ENCODE measurements at places on chromosomes 2 and 18.

- no peak for DNase-seq
These were observed 39.9 kb upstream of the SMAD7 start for GRCh38 chr18:48990481-48991318.

- DNase-seq, result no peak
These were observed 408.4 kb downstream of the HRH4 start for GRCh38 chr18:24868760-24869237.

- no peak for DNase-seq
These were observed 133.2 kb downstream of the ZNF532 start for GRCh38 chr18:58997811-58998337.

- DNase-seq, result no peak
These were observed 1.2 kb downstream of the ANTXR1 start for GRCh38 chr2:69013840-69014821.

- DNase-seq, result no peak
These were observed 5.0 kb upstream of the ESPNL start for GRCh38 chr2:238095143-238095542.

DNA sequence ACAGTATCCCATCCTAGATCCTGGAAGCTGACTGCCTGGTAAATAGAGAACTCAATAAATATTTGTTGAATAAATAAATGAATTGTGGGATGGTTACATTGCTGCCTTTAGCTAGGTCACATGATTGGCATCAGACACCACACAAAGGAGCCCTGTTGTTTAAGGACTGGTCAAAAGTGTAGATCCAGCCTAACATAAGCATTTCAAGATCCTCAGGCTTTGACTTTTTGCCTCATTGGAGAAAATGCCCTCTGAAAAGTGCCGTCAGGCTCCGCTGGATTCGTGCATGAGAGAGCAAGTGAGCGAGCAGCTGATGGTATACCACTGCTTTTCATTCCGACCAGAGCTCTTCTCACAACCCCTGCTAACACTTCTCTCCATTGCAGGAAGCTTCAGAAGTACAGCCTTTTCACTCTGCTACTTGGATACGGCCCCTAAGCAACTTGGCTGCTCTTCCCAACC, 1.3 kb upstream of the ZNF24 start:
- no peak for DNase-seq

- no peak for DNase-seq
These were observed 562.8 kb downstream of the TNS1 start for GRCh38 chr2:217440000-217440399.

GRCh38 chr2:72543497-72544216, 282.2 kb downstream of the EXOC6B start:
- DNase-seq, result peak; percentile 97

GRCh38 chr2:157473581-157473980, 29.7 kb upstream of the CYTIP start:
- no peak for DNase-seq

DNA sequence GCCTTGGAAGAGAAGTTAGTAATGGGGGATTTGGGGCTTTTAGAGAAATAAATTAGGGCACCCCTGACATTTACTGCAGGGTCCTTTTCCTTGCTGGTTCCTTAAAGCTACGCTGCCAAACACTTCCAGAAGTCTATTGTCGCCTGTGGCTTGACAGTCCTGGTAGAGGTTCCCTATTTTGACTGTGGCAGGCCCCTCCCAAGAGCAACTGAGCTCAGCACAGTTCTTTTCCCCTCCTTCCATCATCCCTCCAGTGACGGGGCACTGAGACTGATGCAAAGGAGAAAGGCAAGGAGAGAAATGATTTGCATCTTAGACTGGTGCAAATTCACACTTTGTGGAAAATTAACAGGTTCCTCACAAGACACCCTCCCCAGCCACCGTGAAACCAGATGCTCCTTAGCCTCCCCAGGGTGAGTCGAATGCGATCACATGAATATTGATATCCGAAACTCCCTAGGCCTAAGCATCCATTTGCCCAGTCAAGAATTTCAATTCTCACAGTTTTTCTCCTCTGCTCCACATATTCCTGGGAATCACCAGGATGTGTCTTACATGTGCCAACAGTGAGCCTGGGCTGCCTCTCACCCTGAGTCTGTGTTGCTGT, 45.4 kb downstream of the RABL2A start:
- DNase-seq, result no peak

DNA sequence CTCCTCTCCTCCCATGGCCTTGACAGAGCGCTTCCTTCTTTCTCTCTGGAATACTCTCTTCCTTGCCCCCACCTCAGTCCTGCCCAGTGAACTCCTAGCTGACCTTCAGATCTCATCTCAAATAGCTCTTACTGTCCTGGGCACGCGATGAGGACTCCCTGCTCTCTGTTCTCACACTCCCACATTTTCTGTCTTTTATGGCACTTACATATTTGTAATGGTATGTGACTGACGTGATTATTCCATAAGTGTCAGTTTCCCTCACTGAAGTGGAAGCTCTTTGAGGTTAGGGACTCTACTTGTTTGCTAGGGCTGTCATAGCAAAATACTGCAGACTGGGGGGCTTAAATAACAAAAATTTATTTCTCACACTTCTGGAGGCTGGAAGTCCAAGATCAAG, 1.7 kb upstream of the DYSF start:
- DNase-seq, result no peak

DNA sequence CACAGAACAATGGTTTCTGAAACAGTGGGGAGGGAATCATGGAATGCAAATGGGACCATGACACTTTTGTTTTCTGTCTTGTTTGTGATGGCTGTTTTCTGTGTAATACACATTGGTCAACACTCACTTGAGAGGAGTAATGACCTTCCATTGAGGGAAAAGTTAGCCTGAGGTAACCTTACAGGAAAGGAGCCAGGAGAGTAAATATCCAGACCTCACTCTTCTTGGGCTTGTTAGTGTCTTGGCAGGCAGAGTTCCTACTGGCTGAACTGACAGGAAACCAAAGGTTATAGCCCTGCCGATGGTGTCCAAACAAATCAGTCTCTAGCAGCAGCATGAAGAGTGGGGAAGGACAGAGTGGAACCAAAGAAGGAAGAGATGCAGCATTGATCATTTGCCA, 17.2 kb upstream of the RPRM start:
- DNase-seq, result no peak

DNA sequence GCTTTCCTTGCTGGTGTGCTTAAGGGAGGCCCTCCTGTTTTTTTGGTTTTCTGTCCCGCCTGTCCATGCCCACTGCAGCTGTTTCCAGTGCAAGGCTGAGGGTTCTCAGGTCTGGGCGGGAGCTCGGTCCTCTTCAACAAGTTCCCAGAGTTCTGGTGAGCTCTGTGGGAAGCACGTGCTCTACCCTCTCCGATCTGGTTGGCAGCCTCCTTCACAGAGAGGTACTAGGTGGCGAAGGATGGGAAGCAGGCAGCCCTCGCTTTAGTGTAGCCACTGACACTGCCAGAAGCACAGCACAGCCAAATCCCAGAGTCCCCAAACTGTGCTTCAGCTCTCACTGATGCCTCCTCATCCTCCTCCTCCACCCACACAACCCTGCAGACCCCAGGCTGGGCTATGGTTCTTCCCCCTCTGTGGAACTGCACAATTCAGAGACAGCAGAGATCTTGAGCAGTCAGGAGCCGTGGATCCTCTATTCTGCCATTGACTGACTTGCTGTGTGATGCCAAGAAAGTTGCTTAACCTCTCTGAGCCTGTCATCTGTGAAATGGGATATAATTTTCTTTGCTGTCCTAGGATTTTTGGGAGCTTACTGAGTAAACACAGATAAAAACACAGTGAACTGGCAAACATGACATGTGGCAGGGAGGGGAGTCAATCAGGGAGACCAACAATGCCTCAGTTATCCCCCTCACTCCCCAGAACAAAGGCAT, 157.3 kb downstream of the MSH2 start:
- no peak for DNase-seq

DNA sequence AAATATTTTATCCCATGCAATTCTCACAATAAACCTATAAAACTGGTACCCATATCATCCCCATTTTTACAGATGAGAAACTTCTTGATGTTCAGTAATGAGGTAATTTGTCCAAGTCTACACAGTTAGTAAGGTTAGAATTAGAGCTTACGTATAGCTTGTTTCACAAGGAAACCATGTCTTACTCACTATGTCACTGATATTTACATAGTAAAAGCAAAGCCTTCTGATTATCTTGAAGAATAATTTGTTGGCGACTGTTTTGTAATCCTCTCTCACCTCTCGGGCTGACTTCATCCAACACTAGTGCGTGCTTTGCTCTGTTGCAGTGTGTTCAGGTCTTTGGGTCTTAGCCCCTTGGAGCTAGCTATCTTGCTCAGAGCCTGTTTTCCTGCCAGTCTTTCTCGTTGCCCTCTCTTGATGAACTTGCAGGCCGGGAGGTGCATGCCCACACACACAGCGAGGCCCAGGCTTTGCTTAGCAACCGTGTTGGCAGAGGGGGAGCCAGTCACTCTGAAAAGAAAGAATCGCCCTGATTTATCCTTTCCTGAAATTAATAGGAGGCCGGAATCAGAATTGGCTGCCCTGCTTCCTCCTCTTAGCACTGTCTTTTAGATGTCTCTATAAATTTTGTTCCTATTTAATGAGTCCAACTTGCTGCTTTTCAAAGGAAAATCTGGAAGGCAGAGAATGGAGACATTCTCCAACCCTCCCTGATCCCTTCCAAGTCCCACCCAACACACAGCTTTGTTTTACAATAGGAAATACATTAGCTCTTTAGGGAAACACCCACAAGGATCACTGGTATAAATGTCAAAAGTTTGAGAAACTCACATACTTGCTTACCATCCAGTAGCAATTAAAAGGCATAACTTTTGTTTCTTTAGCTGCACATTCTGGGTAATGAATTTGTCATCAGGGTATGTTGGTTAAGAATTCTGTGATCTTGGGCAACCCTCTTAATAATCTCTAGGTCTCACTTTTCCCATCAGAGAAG, 97.6 kb upstream of the SEC11C start:
- DNase-seq, result no peak
